ENCODE measurements at places on chromosomes 5 and 9. TPM values are rescaled to one million over a fixed set of nuclear protein-coding genes. Genes with fewer than 3 reads are reported as not detected.

The GAS1 gene
- 0.21 TPM for total RNA-seq

The ZNF367 gene
- total RNA-seq = 18.7 TPM

DNA sequence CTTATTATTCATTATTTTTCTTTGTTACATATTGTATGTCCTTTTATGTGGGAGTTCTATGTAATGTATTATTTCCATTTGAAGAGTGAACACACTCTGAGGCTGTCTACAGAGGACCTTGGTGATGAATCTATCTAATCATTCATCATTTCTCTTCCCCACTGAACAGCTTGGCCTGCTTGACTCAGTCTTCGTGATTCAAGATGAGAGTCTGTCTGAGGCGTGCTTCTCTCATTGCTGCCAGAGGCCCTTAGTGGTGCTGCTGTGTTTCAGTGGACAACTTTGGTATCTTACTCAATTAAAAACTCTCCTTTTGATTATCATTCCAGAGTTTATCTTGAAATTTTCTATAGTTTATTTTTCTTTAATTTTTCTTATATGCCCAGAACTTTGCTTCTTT lies 318.1 kb upstream of the DAB2 start:
- no peak for DNase-seq

The BTNL3 gene
- not detected for total RNA-seq

DNA sequence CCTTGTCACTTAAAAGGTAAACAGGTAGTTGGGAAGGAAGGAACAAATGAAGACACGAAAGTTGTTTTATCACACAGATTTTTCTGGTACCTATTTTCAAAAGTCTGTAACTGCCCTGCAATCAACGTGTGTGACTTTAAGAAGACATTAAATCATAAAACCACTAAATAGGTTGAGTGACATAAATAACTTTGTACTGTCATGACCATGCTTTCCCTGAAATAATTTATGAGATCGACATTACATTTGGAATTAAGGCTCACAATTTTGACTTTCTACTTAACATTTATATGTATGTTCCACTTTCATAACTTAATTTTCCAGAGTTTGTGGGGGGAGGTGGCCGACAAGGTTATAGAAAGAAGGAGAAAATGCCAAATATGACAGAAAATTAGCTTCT lies 181.1 kb downstream of the MLLT3 start:
- no peak for DNase-seq

GRCh38 chr9:114416906-114417305 lies 29.1 kb upstream of the AKNA start:
- no peak for DNase-seq

DNA sequence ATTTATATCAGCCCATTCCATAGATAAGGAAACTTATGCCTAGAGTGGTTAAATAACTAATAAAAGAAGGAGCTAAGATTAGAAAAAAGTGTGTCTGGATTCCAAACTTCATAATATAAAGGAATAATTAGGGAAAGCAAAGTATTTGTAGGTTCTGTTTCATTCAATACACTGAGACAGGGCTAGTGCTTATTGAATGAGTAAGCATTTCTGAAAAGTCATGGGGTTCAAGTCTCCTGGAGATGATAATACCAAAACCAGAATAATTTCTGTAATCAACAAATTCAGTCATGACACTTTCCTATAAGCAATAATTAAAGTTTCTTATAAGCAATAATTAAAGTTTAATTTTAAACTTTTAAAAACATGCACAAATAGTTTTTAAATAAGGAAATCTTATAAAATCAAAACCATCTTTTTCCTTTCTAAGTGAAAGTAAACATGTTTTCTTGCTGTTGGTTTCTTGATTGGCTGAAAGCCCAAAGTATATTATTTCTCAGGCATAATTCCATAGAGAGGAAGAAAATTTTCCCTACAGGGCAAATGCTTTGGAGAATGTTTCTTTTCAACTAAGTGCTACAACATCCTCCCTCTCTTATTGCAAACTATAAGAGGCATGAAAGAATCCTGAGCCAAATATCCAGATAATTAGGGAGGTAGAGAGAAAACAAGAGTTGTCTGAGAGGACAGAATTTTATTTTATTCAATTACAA lies 510.2 kb downstream of the PRELID2 start:
- no peak for DNase-seq

GRCh38 chr9:38358390-38359296 lies 33.9 kb upstream of the ALDH1B1 start:
- no peak for DNase-seq

The CNTNAP3 gene
- total RNA-seq = not detected

DNA sequence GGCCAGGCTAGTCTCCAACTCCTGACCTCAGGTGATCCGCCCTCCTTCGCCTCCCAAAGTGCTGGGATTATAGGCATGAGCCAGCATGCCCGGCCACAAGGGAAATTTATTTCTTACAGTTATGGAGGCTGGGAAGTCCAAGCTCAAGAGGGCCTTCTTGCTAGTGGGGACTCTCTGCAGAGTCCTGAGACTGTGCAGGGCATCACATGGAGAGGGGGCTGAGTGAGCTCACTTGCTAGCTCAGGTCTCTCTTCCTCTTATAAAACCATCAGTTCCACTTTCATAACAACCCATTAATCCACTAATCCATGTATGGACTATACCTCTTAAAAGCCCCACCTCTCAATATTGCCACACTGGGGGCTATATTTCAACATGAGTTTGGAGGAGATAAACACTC lies 5.1 kb upstream of the SPIN1 start:
- no peak for DNase-seq

The SPINK6 gene
- total RNA-seq = not detected

- peak; percentile 26 for DNase-seq
Measured at GRCh38 chr5:170633235-170634081, 129.6 kb downstream of the KCNIP1 start.

- peak; percentile 47 for DNase-seq
Measured at GRCh38 chr9:88593537-88594185, 58.7 kb downstream of the NXNL2 start.

The SLC12A7 gene
- 134 TPM for total RNA-seq

The FAM219A gene
- 10.3 TPM for total RNA-seq

GRCh38 chr9:92048924-92049625 lies 66.1 kb downstream of the SPTLC1 start:
- no peak for DNase-seq

The CDC25C gene
- total RNA-seq = 13.4 TPM

DNA sequence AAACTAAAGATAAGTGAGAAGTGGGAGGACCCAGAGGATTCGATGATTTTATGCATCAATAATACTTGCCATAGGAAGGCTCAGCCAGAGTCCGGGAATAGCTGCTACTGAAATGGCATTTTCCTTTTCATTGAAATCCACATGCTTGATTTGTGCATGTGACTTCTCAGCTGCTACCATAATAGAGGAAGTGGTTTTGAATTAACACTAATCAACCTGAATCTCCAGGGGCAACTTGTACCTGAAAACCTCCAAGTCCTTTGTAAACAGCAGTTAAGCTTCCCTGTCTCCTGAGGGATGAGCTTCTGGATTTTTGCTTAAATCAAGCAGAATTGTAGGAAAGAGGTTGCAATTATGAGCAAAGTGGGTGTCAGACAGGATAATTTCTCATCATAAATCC lies 124.9 kb downstream of the PPP2R2B start:
- no peak for DNase-seq

DNA sequence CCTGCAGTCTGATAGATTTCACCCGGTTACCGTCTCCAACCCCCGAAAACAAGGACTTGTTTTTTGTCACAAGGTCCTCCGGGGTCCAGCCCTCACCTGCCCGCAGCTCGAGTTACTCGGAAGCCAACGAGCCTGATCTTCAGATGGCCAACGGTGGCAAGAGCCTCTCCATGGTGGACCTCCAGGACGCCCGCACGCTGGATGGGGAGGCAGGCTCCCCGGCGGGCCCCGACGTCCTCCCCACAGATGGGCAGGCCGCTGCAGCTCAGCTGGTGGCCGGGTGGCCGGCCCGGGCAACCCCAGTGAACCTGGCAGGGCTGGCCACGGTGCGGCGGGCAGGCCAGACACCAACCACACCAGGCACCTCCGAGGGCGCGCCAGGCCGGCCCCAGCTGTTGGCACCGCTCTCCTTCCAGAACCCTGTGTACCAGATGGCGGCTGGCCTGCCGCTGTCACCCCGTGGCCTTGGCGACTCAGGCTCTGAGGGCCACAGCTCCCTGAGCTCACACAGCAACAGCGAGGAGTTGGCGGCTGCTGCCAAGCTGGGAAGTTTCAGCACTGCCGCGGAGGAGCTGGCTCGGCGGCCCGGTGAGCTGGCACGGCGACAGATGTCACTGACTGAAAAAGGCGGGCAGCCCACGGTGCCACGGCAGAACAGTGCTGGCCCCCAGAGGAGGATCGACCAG lies 121.3 kb downstream of the DAB2IP start:
- no peak for DNase-seq
